ENCODE measurements at places on chromosomes 2 and 18.
A peak's percentile ranks its signal among the peaks of the same experiment; 100 is the strongest.

DNA sequence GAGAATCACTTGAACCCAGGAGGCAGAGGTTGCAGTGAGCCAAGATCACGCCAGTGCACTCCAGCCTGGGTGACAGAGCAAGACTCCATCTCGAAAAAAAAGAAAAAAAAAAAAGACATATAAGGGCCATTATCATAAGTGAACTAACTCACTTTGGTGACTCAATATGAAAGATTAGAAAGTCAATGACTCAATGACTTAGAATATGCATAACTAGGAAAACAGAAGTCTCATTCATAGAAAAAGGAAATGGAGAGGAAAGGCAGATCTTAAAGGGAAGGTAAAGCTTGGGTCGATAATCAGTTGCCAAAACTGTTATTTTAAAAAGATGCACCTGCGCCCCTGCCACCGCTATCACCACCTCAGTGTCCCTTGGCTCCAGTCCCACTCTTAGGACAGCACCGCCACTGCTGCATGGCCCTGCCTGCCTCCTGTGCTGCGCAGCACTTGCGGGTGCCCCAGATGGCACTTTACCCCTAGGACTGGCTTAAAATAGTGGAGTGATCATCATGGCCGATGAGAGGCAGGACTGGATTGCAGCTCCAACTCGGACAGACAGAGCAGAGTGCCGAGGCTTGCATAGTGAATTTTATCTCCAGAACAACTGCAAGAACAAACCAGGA lies 54.7 kb downstream of the INO80D start:
- DNase-seq, result no peak

DNA sequence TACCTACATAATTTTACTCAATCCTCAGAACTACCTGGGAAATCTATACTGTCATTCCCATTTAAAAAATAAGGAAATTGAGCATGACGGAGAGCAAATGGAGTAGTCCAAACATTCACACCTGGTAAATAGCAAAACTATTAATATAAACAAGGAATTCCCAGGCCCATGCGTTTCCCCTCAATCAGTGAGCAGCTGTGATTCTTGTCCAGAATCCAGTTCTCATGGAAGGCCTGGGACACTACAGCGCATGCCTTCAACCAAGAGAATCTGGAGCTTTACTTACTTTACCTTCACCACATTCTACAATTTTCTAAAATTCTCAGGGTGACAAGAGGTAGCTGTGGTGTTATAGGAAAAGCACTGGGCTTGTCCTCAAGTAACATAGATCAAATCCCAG lies 259.0 kb downstream of the LRATD1 start:
- DNase-seq, result no peak

- DNase-seq, result peak; percentile 50
Observed at GRCh38 chr18:35231052-35231451, 9.8 kb upstream of the ZNF397 start.

DNA sequence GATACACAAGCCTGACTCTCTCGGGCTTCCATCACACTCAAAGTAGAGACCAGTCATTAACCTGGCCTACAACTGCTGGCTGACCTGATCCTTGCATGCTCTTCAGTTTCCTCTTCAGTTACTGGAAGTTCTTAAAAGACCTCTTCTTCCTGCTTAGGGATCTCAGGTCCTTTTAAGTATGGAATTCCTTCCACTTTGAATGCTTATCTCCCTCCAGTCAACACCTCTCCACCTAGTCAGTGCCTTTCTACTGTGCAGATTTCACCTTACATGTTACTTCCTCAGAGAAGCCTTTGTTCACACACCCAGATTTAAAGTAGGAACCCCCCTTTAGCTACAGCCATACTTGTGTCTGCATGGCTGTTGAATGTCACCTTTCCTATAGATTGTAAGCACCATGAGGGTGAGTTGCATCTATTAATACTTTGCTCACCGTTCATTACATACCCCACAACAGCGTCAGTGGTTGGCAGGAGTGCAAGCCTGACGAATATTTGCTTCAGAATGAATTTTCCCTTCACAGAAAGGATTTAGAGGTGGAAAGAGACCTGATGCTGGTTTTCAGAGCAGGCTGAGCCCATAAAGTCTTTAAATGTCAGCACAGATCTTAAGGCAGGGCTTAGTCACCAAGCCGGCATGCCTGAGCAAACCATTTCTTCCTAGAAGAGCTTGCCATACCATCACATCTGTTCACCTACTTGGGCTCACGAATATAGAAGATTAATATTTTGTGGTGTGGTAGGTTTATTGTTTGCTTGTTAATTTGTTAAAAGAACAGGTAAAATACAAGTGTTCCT lies 90.1 kb downstream of the ACVR1 start:
- DNase-seq, result no peak

- peak; percentile 20 for DNase-seq
Observed at GRCh38 chr2:85750587-85751575, 2.9 kb upstream of the ATOH8 start.

DNA sequence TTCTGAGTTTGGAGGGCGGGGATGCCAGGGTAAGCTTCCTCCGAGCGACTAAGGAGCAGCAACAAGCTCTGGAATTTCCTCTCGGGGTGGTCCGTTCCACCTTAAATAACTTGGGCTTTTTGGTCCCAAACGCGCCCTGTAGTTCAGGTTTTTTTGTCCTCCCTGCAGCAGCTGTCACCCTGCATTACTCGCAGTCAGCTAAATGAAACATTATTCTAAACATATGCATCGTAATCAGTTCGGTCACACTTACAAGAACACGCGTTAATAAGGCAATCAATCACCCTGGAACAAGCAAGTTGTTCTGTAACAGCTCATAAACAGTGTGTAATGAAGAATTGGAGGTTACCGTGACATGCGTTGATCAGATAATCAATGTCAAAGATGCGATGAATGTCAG lies 8.3 kb downstream of the EVX2 start:
- DNase-seq, result no peak
